LHCN-M2 (cell line): ENCODE measurements at places on chromosomes 7 and 10.
A peak's percentile ranks its signal among the peaks of the same experiment; 100 is the strongest.

DNA sequence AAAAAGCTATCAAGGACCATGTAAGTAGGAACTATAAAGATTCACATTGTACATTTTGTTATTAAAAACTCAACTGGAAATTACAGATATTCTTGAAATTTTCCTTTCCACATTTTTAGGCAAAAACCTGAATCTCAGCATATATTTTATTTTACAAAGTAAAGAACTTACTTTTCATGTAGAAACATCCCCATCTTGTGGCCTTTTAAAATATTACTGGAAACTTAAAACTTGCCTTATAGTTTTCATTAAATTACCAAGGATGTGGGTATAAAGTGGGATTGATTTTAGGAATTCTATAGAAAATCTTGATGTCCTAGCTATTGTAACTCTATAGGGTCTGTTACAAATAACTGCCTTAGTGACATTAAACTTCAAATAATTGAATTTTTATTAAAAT lies 10.6 kb downstream of the DBF4 start:
- DNase-seq: peak; percentile 49

DNA sequence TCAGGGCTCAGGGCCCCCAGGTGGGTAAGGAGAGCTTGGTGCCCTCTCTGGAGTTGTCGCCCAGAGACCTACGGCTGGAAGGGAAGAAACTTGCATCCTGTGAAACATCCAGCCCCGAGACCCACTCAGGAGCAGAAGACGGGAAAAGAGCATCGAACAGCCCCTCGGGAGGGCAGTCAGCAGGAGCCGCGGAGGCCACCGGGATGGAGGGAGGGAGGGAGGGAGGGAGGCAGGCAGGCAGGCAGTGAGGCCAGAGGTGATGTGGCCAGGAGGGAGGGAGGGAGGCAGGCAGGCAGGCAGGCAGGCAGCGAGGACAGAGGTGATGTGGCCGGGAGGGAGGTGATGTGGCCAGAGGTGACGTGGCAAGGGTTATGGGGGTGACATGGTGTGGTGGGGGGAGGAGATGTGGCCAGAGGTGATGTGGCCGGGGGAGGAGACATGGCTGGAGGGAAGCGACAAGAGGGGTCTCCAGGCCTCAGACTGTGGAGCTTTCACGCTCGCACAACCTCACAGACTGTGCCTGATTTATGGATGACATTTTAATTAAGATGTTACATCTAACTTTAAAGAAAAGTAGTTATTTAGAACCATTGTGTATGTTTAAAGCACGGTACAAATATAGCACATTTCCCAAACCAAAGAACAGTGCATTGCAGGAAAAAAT lies 141.1 kb downstream of the DIP2C start:
- DNase-seq: no peak

- peak; percentile 92 for DNase-seq
Measured at GRCh38 chr10:124719213-124719851, 24.8 kb downstream of the FAM53B start.

- peak; percentile 59 for DNase-seq
Measured at GRCh38 chr10:15169555-15170401, 1.3 kb upstream of the NMT2 start.

DNA sequence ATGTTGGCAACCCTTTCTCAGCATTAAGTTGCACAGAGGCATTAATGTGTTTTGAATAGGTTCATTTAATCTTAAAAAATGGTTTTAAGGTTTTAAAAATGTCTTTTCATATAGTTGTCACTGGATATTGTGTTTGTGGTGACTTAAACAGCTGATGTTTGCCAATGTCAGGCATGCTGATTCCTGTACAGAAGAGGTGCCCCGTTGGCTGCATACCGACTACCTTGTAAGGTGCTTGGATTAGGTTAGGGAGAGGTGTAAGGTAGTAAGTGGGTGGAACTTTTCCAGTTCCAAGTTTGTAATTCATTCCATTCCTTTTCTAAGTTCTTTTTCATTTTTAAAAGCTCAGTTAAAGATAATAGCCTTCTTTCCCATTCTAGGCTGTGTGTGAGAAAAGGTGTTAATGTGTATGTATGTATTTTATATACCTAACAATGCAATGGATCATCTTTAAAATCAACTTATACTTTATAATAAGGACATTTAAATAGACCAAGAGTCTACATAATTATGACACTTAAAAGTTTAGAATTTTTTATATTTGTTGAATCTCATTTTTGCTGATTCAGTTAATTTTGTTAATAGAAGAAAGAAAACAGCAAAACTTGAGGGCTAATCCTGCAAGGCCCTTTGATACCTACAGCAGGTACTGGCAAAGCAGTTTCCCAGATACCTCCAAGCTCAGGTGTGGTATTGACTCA lies 155.2 kb downstream of the LCOR start:
- DNase-seq: no peak
